HEK293T (cell line): ENCODE measurements at places on chromosomes 7 and 10.

GRCh38 chr7:120332433-120332832, 59.5 kb downstream of the KCND2 start:
- no peak for DNase-seq

DNA sequence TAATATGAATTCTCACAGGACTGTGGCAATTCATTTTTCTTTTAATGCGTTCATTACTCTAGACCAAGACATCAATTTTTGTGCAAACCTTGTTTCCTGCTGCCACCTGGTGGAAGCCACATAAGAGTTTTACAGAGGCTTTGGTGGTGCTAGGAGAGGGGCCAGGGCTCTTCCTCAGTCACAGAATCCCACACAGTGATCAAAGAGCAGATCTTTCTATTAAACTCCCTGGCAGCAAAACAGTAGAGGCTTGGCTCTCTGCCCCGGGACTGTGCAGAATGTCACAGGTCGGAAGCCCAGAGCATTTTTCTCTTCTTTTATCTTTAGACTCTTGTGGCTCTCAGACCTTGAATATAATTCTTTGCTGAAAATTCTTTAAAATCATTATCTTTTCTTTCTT, 506.4 kb upstream of the C7orf33 start:
- peak; percentile 64 for DNase-seq

DNA sequence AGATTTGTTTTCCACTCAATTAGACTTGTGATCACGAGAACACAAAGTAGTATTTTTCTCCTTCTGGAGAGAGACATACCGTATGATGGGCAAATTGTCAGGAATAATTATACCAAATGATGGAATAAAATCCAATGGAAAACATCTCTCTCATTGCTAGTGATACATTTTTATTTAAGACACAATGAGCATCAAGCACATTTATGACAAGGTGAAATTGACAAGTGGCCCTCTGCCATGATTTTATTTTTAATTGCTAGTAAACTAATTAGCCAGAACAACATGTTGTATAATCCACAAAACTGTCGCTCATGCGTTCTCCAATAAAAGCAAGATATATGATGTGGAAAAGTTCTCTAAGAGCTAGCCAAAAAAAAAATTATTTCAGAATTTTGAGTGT, 620.8 kb downstream of the AUTS2 start:
- no peak for DNase-seq

- DNase-seq = no peak
Observed at GRCh38 chr10:131154306-131155025, 157.1 kb downstream of the TCERG1L start.

DNA sequence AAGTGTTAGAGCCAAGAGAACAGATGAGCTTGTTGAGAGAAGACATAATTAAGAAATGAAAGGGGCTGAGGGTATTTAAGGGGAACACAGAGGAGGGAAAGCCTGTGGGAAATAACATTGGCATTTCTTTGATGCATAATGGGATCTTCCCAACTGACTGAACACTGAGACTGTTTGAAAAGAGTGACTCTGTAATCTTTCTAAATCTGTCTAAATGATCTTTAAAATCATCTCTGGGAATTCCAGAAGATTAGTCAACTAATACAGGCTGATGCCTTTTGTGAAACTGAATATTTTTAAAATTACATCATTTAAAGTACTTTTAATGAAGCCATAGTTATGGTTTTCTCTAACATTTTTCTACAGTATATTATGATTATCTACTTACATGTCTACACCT, 17.4 kb upstream of the SLC35G1 start:
- no peak for DNase-seq
